ENCODE measurements at places on chromosomes 7 and 10. TPM values are rescaled to one million over a fixed set of nuclear protein-coding genes. Genes with fewer than 3 reads are reported as not detected.

DNA sequence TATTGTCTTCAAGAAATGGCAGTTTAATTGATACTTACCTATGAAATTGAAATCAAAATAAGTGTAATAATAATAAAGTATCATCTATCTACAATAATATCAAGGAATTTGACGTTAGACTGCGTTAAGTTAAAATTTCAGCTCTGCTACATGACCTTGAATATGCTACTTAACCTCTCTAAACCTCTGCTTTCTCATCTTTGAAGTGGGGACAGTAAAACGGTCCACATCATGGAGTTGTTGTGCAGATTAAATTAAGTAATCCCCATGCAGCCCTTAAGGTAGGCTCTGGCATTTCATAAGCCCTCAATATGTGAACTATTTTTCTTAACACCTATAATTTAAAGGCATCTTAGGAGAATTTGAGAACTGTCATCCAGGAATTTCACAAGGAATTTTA is 252.4 kb upstream of the PHF14 start:
- DNase-seq, result no peak

GRCh38 chr7:102253973-102254370 is 32.7 kb upstream of the SH2B2 start:
- DNase-seq, result no peak

- no peak for DNase-seq
Measured at GRCh38 chr7:16954321-16954720, 72.5 kb upstream of the AGR3 start.

Gene ENO4
- 0.78 TPM for total RNA-seq

DNA sequence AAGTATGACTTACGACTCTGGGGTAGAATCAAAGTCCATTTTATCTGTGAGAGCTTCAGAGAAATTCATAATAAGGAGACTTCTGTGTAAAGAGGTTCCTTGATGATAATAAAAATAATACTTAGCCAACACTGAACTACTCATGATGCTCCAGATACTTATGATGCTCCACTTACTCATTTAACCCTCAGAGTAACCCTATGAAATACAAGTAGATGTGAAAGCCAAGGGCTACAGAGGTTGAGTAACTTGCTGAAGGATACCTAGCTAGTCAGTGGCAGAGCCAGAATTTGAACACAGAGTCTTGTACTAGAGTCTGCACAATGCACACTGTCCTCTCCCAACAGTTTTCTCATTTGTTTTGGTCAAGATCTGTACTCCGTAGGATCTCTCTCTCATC is 89.5 kb downstream of the HECW1 start:
- no peak for DNase-seq

DNA sequence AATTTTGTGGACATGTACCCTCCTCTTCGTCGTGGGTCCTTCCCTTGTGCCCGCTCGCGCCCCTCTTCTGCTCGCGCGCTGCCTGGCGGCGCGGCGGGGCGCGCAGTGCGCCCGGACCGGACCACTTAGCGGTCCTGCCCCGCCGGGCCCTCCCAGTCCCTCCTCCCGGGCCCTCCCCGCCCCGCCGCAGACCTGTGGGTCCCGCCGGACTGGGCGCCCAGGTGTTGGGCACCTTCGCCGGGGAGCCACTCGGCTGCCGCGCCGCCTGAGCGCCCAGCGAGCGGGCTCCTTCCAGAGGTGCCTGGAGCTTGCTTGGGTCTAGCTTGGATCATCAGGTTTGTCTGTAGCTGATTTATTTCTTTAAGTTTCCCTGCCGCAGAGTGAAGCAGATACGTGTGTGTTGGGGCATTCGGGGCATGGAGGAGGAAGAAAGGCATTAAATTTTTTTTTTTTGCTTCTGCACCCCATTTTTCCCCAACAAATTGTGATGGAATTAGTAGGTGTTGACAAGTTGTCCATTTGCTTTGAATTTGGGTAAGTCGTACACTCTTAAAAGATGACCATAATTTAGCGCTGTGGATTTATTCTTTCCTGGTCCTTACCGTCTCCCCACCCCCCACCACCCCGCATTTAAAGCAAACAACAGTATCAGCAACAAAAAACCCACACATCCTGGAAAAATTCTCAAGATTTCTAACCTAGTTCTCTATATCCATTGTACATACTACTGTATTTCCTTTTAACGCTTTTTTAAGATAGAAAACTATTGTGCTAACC is 905 bp downstream of the C1GALT1 start:
- DNase-seq, result no peak

Gene EPHB6
- total RNA-seq, result 55.8 TPM

DNA sequence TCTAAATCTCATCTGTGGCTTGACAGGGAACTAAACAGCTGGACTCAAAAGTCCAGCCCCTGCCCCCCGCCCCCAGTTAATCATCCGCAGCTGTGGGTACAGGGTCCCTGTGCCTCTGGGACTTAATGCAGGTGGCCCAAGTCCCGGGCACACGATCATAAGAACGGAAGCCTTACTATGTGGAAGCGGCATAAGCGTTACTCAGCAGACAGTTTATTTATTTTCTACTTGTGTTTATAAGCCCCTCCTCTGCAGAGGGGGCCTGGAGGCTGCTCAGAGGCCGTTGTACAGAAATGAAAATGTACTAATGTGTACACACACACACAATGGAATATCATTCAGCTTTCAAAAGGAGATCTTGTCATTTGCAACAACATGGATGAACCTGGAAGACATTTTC is 158.0 kb upstream of the TNS3 start:
- no peak for DNase-seq

GRCh38 chr10:72557362-72557761 is 68.5 kb downstream of the MICU1 start:
- DNase-seq, result no peak

DNA sequence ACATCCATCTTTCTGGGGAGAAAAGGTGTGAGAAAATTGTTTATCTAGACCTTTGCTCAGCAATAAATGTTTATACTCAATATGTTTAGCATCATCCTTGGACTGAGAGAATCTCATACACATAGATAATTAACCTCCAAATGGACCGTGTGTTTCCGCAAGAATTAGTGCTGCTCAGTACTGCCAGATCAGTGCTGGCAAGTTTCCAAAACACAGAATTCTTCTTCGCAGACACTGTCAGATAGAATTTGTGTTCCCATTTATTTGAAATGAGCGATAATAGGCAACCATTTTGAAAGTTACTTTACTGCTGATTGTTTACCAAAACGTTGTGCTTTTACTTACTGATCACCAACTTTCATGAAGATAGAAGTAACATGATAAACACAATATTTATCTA is 33.7 kb downstream of the STAMBPL1 start:
- DNase-seq, result no peak

Gene NDUFA5
- total RNA-seq, result 154 TPM

DNA sequence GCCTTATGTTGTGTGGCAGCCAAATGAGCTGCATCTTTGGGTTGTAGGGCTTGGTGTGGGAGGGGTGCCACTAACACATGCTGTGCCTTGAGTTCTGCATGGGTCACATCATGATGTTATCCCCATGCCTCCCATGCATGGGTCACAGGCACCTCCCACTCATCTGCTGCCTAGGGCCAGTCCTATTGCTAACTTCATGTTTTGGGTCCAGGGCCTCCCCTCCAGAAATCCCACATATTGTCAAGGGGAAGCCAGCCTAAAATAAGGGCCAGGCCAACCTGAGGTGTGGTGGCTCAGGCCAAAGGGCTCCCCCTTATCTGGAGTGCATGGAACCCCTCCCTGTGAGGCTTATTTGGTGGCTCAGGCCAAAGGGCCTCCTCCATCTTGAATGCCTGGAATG is 299.0 kb downstream of the RPS24 start:
- no peak for DNase-seq

DNA sequence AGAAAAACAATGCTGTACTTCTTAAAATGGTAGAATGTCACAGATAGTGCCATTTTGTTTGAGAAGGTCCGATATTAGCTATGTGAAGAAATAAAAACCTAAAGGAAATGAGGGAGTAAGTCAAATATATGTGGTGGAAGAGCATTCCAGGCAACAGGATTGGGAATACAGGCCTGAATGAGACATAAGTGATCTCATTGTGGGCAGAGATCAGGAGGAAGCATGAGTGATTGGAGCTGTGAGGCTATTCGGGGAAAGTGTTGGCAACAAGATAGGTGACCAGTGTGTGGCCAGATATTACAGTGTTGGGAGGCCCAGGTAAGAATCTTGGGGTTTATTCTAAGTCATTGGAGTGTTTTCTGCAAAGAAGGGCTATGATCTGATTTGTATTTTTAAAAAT is 41.3 kb upstream of the AGMO start:
- no peak for DNase-seq

- no peak for DNase-seq
Measured at GRCh38 chr10:32065856-32066255, 9.6 kb upstream of the KIF5B start.

GRCh38 chr10:12350167-12350872 is 973 bp downstream of the CAMK1D start:
- no peak for DNase-seq

GRCh38 chr7:102080434-102081243 is 206.0 kb upstream of the SH2B2 start:
- peak; percentile 52 for DNase-seq

Gene C10orf62
- not detected for total RNA-seq

Gene PNLIP
- not detected for total RNA-seq

- DNase-seq, result no peak
Measured at GRCh38 chr10:120098232-120098930, 205.9 kb downstream of the SEC23IP start.

DNA sequence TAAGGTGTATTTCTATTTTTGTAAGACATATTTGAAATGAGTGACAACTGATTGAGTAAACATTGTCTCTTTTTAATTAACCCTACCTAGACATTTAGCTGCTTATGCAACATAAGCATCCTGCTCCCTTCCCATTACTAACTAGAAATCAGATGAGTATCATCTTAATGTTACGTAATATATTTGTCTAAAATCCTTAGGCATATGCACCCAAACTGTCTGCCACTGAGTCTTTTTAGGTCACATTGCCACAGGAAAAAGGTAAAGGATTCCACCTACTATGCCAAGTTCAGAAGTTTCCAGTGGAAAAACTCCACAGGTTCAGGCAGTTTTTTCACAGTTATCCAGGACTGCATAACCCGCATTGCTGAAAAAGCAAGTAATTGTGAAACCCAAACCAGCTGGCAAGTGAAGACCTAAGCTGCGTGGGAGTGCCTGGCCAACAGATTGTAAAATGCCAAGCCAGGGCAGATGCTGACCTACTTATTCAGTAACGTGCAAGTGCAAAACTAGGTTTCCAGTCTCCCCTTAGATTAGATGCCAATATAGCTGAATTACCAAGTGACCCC is 983.7 kb downstream of the GATA3 start:
- DNase-seq, result peak; percentile 10

Gene PNLIPRP1
- total RNA-seq, result not detected

DNA sequence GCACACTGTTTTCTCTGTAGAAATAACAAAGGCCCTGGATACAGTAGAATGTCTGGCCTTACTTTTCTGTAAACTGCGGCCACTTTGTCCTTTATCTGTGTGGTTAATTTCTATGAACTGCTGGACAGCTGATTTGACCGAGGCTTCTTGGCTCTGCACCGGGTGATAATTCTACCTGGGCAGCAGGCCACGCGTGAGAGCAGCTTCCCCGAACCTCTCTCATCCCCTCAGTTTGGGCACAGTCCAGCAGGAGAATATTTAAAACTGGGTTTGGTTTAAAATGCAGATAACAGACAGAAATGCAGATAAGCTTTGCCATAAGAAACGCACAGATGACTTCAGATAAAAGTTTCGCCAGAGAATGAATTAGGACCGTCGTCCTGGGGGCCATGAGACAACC is 81.0 kb downstream of the CELF2 start:
- no peak for DNase-seq

GRCh38 chr10:116849248-116850057 is at the start of gene ENO4:
ENO4 (plus strand) TSS chr10:116849499; CDS start chr10:116849567, 68 bp downstream.
- DNase-seq, result peak; percentile 81

DNA sequence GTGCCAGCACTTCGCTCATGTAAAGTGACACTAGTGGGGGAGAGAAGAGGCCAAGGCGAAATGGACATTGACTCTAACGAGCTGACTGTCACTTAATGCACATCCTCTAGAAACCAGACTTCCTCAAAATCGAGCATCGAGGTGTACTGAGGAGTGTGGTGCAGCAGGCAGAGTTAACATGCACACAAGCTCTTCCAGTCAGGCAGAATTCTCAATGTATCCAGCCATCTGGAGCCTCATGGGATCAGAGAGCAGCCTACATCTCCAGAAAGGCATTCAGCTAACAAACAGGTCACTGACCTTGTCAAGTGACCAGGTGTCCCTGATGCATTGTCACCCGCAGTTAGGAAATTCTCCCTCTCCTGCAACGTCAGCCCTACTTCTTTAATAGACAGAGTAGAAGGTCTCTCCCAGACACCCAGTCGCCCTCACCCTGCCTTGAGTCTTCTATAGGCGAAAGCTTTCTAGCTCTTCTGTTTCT is 259.8 kb upstream of the AOAH start:
- DNase-seq, result no peak

DNA sequence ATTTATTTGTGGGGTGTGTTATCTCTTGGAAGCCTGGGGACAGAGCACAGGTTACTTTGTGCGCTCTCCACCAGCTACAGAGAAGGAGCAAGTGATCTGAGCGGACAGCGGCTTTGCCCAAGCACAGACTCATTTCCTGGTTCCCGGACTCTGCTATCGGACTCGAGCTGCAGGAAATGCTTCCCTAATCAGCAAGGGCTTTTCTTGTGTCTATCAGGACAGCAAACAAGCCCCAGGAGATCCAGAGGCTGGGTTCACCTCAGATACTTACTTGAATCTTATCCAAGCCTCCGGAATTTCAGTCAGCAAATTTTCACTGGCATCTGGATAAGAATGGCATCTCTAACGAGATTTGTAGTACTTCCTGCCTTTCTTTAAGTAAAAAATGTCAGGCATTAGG is 27.8 kb downstream of the MRC1 start:
- no peak for DNase-seq

Gene PNLIPRP2
- total RNA-seq, result not detected

Gene AKR1D1
- total RNA-seq, result not detected

Gene ATOH7
- 1.4 TPM for total RNA-seq

Gene GARIN1A
- total RNA-seq, result 1.7 TPM

All from occipital lobe (tissue), 3 donors.